Breast epithelium (tissue), 4 donors: ENCODE measurements at places on chromosomes 4 and X. TPM values are rescaled to one million over a fixed set of nuclear protein-coding genes. Genes with fewer than 3 reads are reported as not detected.

Gene HMX1
- not detected for total RNA-seq

Gene C1QTNF7
- 14.9 TPM for total RNA-seq

Gene RAB33A
- 1.6 TPM for total RNA-seq

Gene CT45A5
- total RNA-seq = not detected

Gene FRG2
- total RNA-seq = not detected

Gene GC
- total RNA-seq = not detected

Gene SLC2A9
- 6.2 TPM for total RNA-seq

Gene SPACA5
- total RNA-seq = not detected

Gene TRMT2B
- total RNA-seq = 17.7 TPM

Gene OTC
- 0.33 TPM for total RNA-seq

Gene MAGED4
- 0.64 TPM for total RNA-seq

Gene TLR7
- total RNA-seq = 0.98 TPM

Gene PAGE5
- not detected for total RNA-seq

Gene TEX11
- total RNA-seq = not detected

Gene MAGEC3
- 0.44 TPM for total RNA-seq

Gene FGFR3
- 2.0 TPM for total RNA-seq

Gene CFAP299
- total RNA-seq = not detected

Gene BEX5
- total RNA-seq = 3.3 TPM

Gene MAGEA3
- not detected for total RNA-seq

Gene CT45A2
- not detected for total RNA-seq

Gene NAP1L2
- total RNA-seq = 0.48 TPM

Gene VEGFC
- total RNA-seq = 11.2 TPM

Gene GLUD2
- 2.8 TPM for total RNA-seq

Gene CCDC158
- 4.3 TPM for total RNA-seq

Gene SPANXA1
- total RNA-seq = not detected

Gene SMS
- 44.5 TPM for total RNA-seq

Gene CXCL3
- total RNA-seq = 0.64 TPM

Gene SLC25A31
- total RNA-seq = not detected
